Astrocyte (in vitro differentiated cells and primary cell): ENCODE measurements at places on chromosomes 7 and 10. TPM values are rescaled to one million over a fixed set of nuclear protein-coding genes. Genes with fewer than 3 reads are reported as not detected.

DNA sequence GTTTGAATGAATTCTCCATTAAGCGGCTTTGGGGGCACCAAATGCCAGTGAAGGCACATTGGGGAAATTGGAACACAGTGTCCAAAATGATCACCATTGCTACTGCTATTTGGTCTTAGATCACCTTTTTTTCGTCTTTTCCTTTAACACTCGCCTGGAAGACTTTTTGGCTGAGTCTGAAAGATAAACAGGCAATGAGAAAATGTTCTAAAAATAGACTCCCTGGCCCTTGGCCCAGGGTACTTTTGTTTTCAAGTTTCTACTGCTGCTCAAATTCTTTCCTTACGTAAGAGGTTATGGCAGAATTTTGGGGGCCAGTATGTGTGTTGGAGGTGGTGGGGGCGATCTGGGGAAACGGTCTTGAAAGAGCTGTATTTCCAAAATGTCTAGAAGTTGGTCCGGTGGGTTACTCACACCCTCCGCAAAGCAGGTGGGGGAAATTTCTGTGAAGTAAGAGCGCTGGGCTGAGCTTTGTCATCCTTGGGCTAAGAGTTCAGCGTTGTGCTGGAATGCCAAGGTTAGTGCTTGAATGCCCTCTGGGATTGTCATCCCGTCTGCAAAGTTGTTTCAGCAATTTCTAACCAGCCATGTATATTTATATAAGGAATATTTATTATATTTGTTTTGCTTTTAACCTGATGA lies 1.3 kb upstream of the ITPRIP start:
- no peaks in the 10 kb centered on the region for H3K27me3 ChIP-seq
- peak; percentile 78 for DNase-seq

DNA sequence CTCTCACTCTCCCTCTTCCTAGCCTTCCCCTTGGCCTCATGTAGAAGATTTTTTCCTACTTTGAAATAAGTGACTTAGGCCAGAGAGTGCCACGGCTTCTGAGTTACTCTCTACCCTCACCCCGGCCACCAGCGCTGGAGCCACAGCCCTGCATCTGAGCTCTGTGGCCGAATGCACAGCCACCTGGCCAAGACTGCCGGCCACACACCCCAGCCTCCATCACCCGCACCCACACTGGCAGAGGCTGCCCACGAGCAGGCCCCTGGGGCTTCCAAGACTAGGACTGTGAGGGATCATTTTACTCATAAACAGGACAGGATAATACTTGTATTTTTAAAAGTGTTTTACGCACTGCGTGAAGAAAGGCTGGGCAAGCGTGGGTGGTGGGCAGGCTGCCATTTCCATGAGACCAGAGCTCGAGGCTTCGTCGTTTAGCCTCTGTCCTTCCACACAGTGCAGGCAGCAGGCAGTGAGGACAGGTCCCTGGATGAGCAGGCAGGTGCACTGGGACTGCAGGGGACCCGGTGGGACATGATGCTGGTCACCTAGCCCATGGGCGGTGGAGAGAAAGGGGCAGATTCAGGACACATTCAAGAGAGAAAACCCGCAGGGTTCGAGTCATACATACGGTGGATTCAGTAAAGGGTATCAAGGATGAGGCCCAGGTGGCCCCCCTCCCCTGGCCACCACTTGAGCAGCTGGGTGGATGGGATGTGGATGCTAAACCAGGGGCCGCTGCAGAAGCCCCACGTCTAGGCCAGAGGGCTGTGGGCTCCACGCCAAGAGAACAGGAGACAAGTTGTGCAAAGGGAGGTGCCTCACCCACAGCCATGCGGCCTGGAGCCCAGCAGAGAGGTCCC lies 35.5 kb upstream of the RNF32 start:
- H3K36me3 ChIP-seq = no peaks in the 10 kb centered on the region
- DNase-seq = no peak
- no peak overlapping the region for H3K4me3 ChIP-seq
- H3K27me3 ChIP-seq = no peaks in the 10 kb centered on the region
- peaks cover 3% of the 10 kb centered on the region for H3K4me1 ChIP-seq

DNA sequence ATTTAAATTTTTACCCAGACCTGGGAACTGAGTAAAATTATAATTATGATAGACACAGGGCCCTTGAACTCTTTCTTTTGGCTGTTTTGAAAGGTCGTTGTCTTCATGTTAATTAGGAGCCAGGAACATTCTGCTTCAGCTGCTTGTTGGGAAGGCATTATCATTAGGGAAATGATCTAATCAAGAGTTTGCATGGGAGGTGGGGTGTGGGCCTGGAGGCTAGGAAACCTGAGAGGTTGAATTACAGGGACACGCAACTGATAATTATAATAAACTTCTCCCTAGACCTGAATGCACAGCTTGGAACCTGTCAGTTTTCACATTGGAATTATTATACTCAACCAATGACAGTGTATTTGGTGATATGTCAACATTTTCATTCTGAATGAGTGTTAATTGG lies 237.7 kb downstream of the CACNB2 start:
- H3K27me3 ChIP-seq = no peaks in the 10 kb centered on the region
- H3K4me1 ChIP-seq = no peaks in the 10 kb centered on the region
- DNase-seq = no peak
- no peaks in the 10 kb centered on the region for H3K36me3 ChIP-seq
- H3K4me3 ChIP-seq = no peak overlapping the region

DNA sequence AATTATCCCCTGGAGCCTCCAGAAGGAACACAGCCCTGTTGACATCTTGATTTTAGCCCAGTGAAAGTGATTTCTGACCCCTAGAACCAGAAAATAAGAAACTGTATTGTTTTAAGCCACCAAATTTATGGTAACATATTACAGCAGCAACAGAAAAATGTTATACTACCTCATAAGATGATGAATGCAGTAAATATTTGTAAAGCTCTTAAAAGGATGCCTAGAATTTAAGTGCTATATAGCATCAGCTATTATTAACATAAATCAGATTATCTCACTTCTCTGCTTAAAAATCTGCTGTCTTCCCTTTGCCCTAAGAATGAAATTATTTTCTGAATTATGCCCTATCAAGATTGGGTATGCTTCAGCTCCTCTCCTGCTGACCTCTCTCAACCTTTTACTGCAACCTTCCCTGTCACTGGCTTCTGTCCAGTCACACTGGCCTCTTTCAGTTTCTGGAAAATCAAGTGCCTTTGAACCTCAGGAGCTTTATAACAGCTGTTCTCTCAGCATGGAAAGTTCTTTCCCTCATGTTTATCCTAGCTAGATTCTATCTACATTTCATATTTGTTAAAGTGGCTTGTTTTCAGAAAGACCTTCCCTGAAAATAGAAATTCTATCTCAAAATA lies 78.9 kb downstream of the GPR37 start:
- H3K4me1 ChIP-seq = no peaks in the 10 kb centered on the region
- H3K27me3 ChIP-seq = no peaks in the 10 kb centered on the region
- no peaks in the 10 kb centered on the region for H3K36me3 ChIP-seq
- no peak overlapping the region for H3K4me3 ChIP-seq
- no peak overlapping the region for H3K27ac ChIP-seq

Gene SEMA3D
- 9.1 and 17.7 TPM in 2 replicates for total RNA-seq

DNA sequence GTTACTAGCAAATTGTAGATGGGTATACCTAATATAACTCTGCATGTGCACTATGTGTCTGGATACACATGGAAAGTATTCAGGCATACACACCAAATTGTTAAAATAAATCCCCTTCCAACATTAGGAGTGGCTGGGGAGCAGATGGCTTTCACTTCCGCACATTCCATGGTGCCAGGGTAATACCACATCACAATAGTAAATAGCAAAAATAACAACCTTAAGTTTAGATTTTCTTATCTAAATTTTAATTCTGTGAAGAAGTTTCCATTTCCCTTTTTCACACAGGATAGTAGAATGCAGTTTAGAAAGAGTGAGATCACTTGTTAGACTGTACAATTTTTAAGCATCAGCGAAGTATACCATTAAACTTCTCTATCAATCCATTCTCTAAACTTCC lies 5.8 kb upstream of the ALOX5 start:
- H3K27ac ChIP-seq = no peak overlapping the region
- no peaks in the 10 kb centered on the region for H3K36me3 ChIP-seq
- no peak for DNase-seq
- no peak overlapping the region for H3K4me3 ChIP-seq
- H3K27me3 ChIP-seq = peaks cover 16% of the 10 kb centered on the region

DNA sequence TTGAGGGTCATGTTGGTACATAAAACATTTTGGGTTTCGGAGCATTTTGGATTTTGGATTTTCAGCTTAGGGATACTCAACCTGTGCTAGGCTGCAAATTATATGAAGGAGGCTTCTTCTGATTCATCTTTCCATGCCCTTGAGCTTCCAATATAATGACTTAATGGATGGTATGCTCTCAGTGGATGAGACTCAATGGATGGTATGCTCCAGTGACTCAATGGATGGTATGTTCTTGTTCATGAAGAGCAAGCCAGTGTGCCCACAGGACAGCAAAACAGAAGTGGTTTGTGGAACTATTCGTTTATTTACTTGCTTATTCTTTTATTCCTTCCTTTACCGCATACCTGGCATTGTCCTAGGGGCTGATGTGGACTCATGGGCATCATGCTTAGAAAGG lies 969.6 kb downstream of the LRMDA start:
- no peak overlapping the region for H3K27ac ChIP-seq
- no peaks in the 10 kb centered on the region for H3K36me3 ChIP-seq
- no peaks in the 10 kb centered on the region for H3K27me3 ChIP-seq
- H3K4me1 ChIP-seq = peaks cover 24% of the 10 kb centered on the region
- H3K4me3 ChIP-seq = no peak overlapping the region
